ENCODE measurements at places on chromosomes 1 and 21.
A peak's percentile ranks its signal among the peaks of the same experiment; 100 is the strongest.

- no peak for DNase-seq
Measured at GRCh38 chr1:101474039-101474665, 237.3 kb downstream of the S1PR1 start.

- no peak for DNase-seq
Measured at GRCh38 chr1:203714446-203714845, 50.5 kb upstream of the LAX1 start.

- peak; percentile 71 for DNase-seq
Measured at GRCh38 chr1:62823556-62823955, 39.6 kb downstream of the ATG4C start.

- DNase-seq: no peak
Measured at GRCh38 chr1:116460261-116460660, 87.2 kb downstream of the ATP1A1 start.

GRCh38 chr1:161128591-161129420 is 3.7 kb downstream of the DEDD start:
- DNase-seq: no peak

GRCh38 chr1:226366290-226366689 is 41.6 kb downstream of the PARP1 start:
- peak; percentile 8 for DNase-seq

All from astrocyte (in vitro differentiated cells and primary cell).